ENCODE measurements at places on chromosomes 16 and 17.
A peak's percentile ranks its signal among the peaks of the same experiment; 100 is the strongest.

DNA sequence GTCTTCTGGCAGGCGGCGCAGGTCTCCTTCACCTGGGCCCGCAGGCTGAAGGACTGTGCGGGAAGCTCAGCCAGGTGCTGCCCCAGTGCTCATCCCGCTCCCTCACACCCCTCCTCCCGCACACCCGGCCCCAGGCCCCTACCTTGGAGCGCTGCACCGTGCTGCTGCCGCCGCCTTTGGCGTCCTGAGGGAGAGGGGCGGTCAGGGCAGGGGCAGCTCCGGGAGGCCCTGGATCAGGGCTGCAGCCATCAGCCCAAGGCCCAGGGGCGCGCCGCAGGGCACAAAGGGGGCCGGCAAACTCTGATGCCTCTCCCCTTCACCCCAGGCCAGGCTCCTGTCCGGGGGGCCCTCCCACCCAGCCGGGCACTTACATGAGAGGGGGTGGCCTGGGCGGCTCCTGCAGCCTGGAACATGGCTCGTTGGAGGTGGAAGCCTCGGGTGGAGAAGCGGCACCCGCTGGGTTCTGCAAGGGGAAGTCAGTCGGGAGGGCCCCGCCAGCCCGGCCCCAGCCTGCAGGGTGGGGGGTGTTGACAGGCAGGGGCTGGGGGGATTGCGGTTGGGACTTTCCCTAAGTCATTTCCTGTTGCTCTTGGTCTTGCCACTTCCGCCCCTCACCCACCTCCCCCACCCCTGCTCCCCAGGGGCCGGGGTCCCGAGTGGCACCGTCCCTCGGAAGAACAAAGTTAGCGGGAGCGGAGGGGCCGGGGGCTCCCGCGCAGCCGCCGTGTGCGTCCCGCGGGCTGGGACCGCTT is 863 bp downstream of the LIMD2 start:
- DNase-seq, result peak; percentile 95

DNA sequence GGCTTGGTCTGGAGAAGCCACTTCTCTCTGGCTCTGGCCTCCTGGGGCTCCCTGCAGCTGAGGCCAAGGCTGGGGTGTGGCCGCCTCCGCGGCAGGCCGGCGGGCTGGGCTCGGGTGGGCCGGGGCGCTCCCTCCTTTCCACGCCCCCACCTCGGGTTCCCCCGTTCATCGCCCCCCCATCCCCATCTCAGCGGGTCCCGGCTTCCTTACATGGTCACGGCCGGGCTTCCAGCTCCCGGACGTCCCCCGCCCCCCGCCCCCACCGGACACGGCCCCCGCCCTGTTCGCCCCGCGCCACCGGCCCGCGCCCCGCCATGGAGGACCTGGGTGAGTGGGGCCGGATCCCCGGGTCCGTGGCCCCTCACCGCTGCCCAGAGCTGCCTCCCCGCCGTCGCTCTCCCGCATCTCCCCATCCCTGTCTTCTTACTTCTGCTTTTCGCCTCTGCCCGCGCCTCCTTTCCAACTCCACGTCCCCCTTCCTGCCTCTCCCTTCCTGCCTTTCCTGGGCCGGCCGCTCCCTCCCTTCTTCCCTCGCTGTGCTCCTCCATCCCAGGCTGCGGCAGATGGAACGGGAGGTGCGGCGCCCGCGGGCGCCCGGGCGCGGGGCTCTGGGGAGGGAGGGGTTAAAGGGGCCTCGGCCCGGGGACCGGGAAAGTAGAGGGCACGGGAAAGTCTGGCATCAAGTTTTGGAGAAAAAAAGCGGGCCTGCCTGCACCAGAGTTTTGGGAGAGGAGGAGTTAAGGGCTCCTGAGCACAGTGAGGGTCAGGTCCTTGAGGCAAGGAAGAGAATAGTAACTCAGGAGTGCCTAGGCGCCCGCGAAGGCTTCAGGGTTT is at the start of gene TGFB1I1:
TSS of gene TGFB1I1 (plus strand) at position 278 of the 834 bp plus-strand sequence. CDS start at position 315, 37 bp downstream.
- DNase-seq, result no peak

DNA sequence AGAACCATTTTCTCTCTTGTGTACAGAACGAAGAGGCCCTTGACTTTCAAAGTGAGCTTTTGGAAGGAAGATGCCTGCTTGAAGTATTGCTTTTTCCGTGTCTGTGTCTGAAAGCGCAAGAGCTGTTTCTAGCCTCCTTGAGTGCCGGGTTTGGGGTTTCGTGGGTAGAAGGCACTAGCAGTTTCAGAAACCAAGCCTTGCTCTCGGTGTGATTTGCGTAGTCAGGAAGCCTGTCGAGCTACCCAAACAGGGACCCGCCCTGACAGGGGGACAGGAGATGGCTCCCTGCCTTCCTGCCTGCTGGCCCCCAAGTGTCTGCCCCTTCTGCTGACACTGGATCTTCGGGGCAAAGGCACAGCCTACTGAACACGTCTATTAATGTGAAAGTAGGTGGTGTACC is 322.0 kb downstream of the MAF start:
- peak; percentile 37 for DNase-seq

- peak; percentile 58 for DNase-seq
Measured at GRCh38 chr16:79269211-79269863, 331.2 kb downstream of the MAF start.

DNA sequence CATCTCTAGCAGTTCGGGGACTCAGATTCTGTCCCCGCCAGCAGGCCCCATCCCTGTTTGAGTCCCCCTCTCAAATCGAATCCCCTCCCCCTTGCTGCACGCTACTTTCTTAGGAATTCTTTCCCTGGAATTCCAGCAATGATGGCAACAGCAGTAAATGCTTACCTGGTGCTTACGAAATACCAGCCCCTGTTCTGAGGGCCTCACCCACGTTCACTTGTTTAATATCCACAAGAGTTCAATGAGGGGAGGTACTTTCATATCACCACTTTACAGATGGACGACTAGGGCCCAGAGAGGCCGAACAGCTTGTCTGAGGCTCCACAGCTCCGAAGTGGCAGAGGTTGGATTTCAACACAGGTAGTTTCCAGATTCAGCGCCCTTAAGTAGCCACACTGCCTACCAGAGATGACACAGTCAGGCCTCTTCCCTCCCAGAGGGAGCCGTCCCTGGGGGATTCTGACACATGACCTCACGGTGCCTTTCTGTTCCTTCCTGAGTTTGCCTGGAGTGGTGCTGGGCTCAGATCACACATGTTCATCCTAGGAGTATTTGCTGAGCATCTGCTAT is 120.7 kb upstream of the GSE1 start:
- no peak for DNase-seq

DNA sequence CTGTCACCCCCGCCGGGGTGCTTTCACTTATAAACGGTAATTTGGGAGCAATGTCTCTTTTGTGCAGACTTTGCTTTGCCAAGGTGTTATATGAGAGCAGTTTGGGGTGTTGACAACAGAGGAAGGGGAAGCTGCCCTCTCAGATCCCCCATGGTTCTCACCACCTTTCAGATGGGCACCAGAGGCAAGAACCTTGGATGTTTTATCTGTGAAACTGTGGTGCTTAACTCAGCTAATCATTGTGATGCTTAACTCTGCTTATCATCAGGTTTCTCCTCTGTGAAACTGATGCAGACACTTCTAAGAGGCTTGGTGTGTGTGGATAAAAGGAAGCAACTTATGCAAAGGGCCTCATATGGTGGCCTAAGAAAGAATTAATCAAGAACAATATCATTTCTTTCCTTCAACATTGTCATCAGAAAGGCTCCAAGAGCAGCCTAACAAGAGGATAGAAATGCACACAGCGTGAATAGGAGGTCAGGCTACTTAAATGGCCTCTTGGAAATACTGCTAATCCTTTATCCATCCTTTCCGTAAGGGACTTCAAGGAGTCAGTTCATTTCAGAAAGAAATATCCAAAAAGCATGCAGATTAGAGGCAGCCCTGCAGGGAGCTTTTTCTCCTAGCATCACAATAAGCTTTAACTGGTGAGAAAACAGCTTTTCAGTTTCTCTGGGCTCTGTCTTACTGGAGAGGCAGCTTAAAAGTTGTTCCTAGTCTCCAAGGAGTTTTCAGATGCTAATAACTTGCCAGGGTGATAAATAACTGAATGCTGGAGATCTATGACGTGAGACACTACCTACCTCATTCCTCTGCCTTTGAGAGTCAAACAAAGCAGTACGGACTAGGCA is 55.1 kb upstream of the CLEC3A start:
- no peak for DNase-seq

DNA sequence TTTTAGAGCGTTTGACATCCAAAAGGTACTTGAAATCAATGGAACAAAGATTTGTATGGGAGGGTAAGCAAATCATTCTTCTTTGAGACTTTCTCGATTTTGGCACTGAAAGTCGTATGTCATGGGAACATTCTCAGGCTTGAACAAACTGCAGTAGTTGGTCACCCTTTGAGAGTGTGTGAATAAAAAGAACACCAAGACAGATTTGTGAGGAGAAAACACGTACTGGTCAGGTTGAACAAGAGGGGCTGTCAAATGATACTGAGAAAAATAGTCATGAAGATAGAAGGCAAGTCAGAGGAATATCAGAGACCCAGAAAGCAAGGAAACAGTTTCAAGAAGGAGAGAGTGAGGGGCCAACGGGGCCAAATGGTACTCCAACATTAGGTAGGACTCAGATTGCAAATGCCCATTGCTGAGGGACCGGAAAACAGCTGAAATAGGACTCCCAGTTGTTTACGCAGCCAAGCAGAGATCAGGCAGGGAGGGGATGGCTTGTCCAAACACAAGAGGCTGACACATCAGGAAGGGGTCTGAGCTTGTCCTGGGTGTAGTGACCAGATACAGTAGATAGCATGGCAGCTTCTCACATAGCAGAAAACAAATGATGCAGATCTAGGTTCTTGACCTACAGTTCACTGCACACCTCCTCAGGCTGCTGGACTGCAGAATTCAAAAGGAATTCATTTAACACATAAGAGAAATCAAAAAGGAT is 74.5 kb upstream of the MYOCD start:
- DNase-seq, result no peak
